SK-N-SH (cell line): ENCODE measurements at places on chromosomes 7 and 10. TPM values are rescaled to one million over a fixed set of nuclear protein-coding genes. Genes with fewer than 3 reads are reported as not detected.

ENTPD1 gene
- polyA plus RNA-seq = 0.02 TPM in 2 replicates

DLX5 gene
- polyA plus RNA-seq = 0.06 TPM in 1 of 2 replicates, not detected in the other

FOXP2 gene
- polyA plus RNA-seq = not detected in 2 replicates

SYNPO2L gene
- polyA plus RNA-seq = 0.05 TPM in 1 of 2 replicates, not detected in the other

TMEM236 gene
- polyA plus RNA-seq = 0.02 TPM in 1 of 2 replicates, not detected in the other

C10orf62 gene
- polyA plus RNA-seq = 0.07 and 0.19 TPM in 2 replicates

KCND2 gene
- polyA plus RNA-seq = not detected in 2 replicates

PDCD11 gene
- 29.8 and 39.9 TPM in 2 replicates for polyA plus RNA-seq

MLXIPL gene
- polyA plus RNA-seq = 0.21 and 0.32 TPM in 2 replicates

CLRN3 gene
- polyA plus RNA-seq = 0.08 and 0.25 TPM in 2 replicates
